Prostate gland (tissue), 2 donors: ENCODE measurements at places on chromosomes 6 and 20. TPM values are rescaled to one million over a fixed set of nuclear protein-coding genes. Genes with fewer than 3 reads are reported as not detected.

GRCh38 chr20:57484772-57485171 lies 40.2 kb downstream of the CTCFL start:
- no peak for DNase-seq

Gene DLK2
- 13.5 TPM for total RNA-seq

Gene SYCP2L
- total RNA-seq, result 3.7 TPM

DNA sequence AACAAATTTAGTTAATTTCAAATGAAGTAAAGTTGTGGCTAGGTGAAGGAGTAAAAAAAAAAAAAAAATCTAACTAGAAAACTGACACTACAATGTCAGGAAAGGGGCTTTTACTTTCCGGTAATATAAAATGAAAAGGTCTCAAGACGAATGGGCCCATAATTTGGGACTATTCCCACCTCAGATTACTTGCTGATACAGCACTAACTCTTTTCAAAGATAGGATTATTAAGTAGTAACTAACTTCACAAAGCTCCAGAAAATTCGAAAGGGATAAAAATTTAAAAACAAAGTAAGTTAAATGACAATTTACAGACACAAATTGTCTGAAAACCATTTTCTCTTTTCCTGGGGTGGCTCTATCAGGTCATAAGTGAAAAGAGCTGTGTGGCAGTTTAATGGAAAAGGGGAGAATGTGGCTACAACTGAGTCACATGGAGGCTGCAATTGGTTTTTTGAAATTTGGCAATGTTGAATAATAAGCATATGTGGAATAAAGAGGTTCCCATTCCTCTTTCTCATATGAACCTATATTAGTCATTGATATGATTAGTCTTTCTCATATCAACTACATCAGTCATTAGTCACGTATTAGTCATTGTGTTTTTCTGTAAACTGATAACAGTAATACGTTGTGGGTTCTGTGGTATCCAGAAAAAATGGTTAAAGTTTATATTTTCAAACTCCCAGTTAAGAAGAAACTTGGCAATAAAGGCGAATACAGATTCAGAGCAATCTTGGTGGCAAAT lies 78.0 kb downstream of the RWDD2A start:
- no peak for DNase-seq

Gene SNAP25
- 10.0 TPM for total RNA-seq

DNA sequence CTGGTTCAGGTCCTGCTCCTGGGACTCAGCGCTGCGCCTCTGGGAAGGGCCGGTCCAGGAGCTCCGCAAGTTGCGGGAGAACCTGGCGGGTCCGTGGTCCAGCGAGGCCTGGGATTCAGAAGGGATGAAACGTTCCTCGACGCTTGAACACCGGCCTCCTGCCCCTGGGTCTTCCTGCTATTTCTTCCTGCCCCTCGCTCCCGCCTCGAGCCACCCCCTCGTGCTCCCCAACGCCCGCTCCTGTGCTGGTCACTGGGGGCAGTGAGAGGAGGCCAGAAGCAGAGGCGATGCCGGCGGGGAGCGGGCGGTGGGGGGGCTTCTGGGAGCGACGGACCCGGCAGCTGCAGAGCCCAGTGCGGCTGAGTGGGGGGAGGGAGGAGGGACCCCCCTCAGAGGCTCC lies 20.8 kb upstream of the KIF25 start:
- no peak for DNase-seq

DNA sequence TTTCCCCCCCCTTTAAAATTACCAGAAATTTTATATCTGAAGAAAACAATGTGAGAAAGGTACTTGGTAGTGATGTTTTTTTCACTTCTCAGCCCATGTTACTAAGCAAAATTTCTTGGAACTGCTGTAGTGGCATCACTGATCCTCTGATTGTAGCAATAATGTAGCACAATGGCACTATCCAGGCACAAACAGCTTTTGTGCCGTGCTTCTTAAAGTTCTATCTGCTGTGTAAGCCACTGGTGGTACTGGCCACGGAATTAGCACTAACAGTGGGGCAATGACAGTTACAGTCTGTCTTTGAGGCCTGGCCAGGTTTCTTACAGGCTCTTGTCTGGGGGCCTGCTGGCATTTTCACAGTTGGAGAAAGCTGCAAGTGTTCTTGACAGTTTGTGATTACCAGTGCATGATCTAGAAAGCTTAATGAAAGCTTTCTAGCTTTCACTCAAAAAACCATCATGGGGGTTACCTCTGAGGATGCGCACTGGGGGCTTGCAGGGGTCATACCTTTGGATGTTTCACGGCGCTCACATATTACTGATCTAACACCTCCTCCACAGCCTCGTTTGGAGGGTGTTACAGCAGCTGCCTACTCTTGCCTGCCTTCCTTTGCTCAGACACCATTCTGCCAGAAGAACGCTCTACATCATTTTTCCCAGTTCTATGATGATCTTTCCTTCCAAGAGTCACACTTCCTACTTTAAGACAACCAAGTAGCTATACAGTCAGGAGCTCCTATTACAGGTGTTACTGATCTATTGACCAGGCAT lies 58.4 kb upstream of the ARMH2 start:
- DNase-seq, result no peak

GRCh38 chr20:20832715-20833114 lies 120.3 kb upstream of the RALGAPA2 start:
- no peak for DNase-seq

Gene CDH4
- 0.05 TPM for total RNA-seq

DNA sequence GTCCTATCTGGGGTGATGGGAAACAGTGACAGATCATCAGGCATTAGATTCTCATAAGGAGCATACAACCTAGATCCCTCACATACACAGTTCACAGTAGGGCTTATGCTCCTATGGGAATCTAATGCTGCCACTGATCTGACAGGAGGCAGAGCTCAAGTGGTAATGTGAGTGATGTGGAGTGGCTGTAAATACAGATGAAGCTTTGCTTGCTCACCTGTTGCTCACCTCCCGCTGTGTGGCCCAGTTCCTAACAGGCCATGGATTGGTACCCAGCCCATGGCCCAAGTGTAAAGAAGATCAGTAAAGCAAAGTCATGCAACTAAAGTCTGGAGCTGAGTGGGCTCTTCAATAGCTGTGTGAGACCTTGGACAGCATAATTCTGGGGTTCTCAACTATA lies 65.9 kb downstream of the PKIB start:
- no peak for DNase-seq

GRCh38 chr20:44172572-44172950 lies 14.4 kb downstream of the JPH2 start:
- DNase-seq, result no peak

DNA sequence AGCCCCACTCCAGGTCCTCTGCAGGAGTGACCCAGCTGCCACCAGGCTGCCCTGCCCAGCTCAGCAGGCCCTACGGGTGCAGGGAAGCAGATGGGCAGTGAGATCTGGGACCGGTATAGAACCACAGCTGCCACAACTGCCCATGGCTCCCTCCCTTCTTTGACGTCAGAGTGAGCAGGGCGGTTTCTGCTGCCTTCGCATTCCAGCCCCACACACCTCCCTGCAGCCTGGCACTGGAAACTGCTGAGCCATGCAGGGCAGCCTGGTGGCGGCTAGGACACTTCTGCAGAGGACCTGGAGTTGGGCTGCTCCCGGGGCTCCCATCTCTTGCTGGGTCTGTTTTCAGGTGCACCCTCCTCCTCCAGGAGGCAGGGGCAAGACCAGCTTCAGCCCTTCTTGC lies 101.6 kb upstream of the CD93 start:
- DNase-seq, result peak; percentile 49

Gene PDE10A
- 9.6 TPM for total RNA-seq

GRCh38 chr6:29294499-29294914 lies 7.0 kb upstream of the OR14J1 start:
- DNase-seq, result no peak

DNA sequence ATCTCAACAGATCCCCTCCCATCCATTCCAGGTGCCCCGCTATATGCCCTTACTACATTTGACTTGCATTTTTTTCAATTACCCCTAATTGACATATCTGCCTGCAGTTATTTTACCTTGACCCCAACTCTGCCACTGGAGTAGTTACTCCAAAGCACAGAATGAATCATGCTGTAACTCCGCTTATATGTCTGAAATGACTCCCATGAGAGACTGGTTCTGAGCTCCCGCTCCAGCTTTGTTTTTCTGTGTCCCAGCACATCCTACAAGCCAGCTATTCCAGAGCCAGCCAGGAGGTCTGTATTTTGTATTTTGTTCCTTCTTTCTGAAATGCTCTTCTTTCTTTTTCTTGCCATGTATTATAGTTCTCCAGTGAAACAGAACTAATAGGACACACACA lies 10.9 kb upstream of the NOX3 start:
- no peak for DNase-seq

Gene C20orf141
- 4.4 TPM for total RNA-seq

- DNase-seq, result no peak
Measured at GRCh38 chr20:61960836-61961235, 104.8 kb downstream of the TAF4 start.

- DNase-seq, result no peak
Measured at GRCh38 chr20:59412875-59413284, 112.5 kb downstream of the EDN3 start.

DNA sequence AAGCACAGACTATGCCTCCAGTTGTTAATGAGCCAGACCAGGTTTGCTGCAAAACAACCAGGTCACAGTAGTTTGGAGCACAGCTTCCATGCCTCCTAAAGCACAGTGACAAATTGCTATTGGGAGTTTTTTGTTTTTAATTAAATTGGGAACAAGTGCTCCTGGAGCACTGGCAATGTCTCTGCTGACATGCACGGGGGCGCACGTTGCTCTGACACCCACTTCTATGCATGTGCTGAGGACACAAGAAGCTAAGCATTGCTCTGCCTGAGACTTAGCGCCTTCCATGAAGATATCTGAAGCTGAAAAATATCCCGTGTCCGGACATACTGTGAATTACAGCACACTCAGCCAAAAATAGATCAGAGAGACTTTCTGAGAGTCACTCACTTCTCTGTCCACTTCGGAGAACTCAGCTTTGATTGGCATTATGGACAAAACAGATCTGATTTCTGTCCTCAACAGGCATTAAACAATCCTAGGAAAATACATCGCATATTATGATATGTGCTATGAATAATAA lies 18.6 kb upstream of the GGTLC1 start:
- DNase-seq, result no peak

GRCh38 chr6:108739496-108740330 lies 108.5 kb upstream of the ARMC2 start:
- peak; percentile 51 for DNase-seq

DNA sequence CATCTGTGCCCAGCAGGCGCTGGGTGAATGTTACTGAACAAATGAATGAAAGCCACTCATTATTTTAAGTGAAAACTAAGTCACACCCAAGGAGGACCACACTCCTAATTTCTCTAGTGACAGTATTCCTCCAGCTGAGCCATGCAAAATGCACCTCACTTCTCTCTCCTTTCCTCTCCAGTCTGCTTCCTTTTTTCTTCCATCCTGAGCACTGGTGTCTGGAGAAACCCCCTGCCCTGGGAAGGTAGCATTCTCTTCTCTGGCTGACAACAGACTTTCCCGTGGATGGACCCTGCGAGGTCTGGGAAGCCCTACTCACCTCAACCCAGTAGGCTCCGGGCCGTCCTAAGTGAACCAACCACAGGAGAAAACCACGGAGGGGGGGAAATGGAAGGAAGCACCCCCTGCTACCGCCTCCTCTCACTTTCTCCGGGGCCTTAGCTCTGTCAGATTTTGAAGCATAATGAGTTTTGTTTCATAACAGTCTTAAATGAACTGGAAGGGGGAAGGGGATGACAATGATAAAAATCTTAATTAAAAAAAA lies 22.6 kb downstream of the TRERF1 start:
- DNase-seq, result no peak

GRCh38 chr20:10761232-10761631 lies 87.4 kb upstream of the JAG1 start:
- no peak for DNase-seq

Gene PACRG
- 63.8 TPM for total RNA-seq
